ENCODE measurements at places on chromosomes 5 and 9. TPM values are rescaled to one million over a fixed set of nuclear protein-coding genes. Genes with fewer than 3 reads are reported as not detected.

PCDHGA4 gene
- 0.92 TPM for total RNA-seq

LHX3 gene
- total RNA-seq = not detected

DNA sequence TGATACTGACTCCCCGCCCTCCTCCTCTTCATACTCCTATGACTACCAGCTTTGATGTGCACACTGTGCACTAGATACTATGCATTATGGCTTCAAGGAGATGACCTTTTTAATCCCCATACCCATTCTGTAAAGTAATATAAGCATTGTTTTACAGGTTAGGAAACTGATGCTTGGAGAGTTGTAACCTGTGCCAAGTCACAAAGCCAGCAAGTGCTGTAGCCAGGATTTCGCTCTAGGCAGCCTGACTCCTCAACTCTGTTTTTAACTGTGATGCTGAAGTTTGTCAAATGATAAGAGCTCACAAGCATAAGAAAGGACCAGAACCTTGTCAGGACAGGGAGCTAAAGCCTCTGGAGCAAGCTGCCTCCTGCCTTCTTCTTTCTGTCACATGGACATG is 461.3 kb downstream of the TMEM232 start:
- no peak for DNase-seq

DNA sequence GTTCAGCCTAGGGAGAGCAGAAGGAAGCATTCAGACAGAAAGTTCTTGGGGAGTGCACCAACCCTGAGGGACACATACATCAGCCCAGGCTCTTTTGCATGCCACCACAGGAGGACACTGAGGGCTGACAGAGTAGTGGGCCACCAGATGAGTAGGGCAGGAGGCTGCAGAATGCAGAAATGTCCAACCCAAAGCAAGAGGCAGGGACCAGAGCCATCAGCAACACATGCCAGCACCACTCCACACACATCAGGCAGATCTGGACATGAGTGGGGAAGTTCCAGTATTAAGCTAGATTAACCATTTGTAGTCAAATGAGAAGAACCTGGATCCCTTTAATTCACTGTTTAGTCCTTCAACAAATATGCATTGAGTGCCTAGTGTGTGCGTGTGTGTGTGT is 35.7 kb upstream of the OTULINL start:
- DNase-seq = no peak

GRCh38 chr9:124312290-124313265 is 54.8 kb downstream of the NEK6 start:
- DNase-seq = no peak

GRCh38 chr9:84027201-84027600 is 46.6 kb downstream of the RMI1 start:
- no peak for DNase-seq

DNA sequence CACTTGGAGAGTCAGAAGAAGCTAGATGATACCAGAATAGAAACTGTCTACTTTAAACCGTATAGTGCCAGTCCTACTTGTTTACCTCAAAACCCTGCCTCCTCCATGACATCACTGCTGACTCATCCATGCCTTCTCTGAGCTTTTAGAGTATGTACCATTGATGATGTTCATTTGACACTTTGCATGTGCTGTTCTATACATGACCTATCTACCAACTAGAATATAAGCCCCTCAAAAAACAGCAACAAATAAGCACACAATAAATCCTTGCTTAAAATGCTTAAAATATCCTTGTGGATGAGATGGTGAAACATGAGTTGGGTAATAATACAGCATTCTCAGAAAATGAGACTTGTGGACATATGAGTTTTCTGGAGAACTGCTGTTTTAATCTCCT is 2.6 kb downstream of the CTNNAL1 start:
- no peak for DNase-seq

DNA sequence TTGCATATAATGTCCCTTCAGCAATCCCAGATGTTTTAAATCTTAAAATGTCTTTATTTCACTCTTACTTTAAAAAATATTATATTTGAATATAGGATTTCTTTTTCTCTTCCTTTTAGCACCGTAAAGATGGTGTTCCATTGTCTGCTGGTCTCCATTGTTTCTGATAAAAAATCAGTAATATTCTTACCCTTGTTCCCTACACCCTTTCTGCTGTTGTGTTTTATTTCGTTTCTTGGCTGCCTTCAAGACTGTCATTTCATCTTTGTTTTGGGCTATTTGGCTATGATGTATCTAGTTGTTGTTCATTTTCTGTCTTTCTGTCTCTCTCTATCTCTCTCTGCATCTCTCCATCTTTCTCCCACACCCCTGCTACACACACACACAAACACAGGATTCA is 197.9 kb downstream of the IRX2 start:
- no peak for DNase-seq

- DNase-seq = no peak
Observed at GRCh38 chr5:179255527-179256327, 89.5 kb downstream of the ADAMTS2 start.

DNA sequence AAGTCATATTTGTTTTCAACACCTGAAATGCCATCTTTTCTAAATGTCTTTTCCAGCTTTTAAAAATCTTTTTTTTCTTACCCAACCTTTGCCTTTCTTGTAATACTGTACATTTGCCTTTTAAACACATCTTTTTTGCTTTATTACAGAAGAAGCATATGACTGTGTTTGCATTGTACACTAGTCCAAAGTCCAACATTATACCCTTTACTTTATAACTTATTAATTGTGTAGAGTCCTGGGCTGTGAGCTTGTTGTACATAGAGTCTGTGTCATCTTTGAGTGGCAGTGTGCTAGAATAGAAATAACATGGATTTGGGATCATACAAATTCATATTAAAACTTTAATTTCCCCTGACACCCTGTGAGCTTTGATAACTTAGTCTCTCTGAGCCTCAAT is 23.7 kb downstream of the CWC27 start:
- no peak for DNase-seq

- no peak for DNase-seq
Observed at GRCh38 chr5:107772418-107773310, 101.9 kb upstream of the EFNA5 start.

- DNase-seq = no peak
Observed at GRCh38 chr9:76353280-76353679, 40.9 kb downstream of the RFK start.

DNA sequence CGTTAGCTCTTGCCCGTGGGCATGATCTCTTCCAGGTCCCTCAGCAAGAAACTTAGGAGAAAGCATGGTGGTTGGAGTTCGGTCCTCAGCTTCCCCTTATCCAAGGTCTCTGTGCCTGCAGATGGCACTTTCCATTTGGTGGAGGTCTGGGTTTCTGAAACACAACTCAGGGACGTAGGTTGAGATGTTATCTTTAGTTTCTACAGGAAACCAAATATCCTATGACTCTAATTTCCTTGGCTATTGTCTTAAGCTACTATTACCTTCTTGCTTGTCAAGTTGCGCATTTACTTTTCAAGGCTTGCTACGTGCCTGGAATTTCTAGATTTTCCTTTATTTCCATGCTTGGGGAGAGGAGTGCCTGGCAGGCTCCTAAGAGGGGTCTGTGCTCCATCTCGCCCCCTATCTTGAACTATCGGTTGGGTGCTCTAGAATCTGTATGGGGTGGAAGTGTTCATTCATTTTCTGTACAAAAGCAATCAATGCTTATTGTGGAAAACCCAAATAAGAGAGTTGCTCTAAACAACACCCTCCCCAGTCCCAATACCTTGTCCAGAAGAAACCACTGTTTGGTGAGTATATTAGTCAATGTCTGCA is 32.9 kb upstream of the KCNIP1 start:
- no peak for DNase-seq

Measured in epithelial cell of proximal tubule (primary cell).